ENCODE measurements at places on chromosomes 2 and 18. TPM values are rescaled to one million over a fixed set of nuclear protein-coding genes. Genes with fewer than 3 reads are reported as not detected.

- H3K27me3 ChIP-seq, result no peaks in the 10 kb centered on the region
- DNase-seq, result no peak
- no peak overlapping the region for H3K27ac ChIP-seq
- no peaks in the 10 kb centered on the region for H3K4me1 ChIP-seq
- no peak overlapping the region for H3K4me3 ChIP-seq
These were observed 54.4 kb downstream of the STK39 start for GRCh38 chr2:168192839-168193616.

- DNase-seq, result no peak
- no peak overlapping the region for H3K27ac ChIP-seq
- no peak overlapping the region for H3K4me3 ChIP-seq
- H3K36me3 ChIP-seq, result no peaks in the 10 kb centered on the region
- H3K4me1 ChIP-seq, result no peaks in the 10 kb centered on the region
These were observed 88.4 kb downstream of the NYAP2 start for GRCh38 chr2:225487878-225488416.

GRCh38 chr18:34809451-34810072, 99.5 kb downstream of the DTNA start:
- H3K36me3 ChIP-seq, result no peaks in the 10 kb centered on the region
- H3K27ac ChIP-seq, result peak overlapping the region; percentile 45
- H3K4me3 ChIP-seq, result no peak overlapping the region

- H3K36me3 ChIP-seq, result no peaks in the 10 kb centered on the region
- H3K27me3 ChIP-seq, result no peaks in the 10 kb centered on the region
- no peaks in the 10 kb centered on the region for H3K4me1 ChIP-seq
- no peak for DNase-seq
- H3K4me3 ChIP-seq, result no peak overlapping the region
These were observed 47.5 kb upstream of the ASB1 start for GRCh38 chr2:238379096-238379810.

The TUBA3D gene
- 30.3 TPM for total RNA-seq

GRCh38 chr2:120949027-120949956, 213.6 kb downstream of the GLI2 start:
- H3K4me3 ChIP-seq, result no peak overlapping the region
- no peaks in the 10 kb centered on the region for H3K4me1 ChIP-seq
- no peak for DNase-seq
- no peaks in the 10 kb centered on the region for H3K27me3 ChIP-seq

DNA sequence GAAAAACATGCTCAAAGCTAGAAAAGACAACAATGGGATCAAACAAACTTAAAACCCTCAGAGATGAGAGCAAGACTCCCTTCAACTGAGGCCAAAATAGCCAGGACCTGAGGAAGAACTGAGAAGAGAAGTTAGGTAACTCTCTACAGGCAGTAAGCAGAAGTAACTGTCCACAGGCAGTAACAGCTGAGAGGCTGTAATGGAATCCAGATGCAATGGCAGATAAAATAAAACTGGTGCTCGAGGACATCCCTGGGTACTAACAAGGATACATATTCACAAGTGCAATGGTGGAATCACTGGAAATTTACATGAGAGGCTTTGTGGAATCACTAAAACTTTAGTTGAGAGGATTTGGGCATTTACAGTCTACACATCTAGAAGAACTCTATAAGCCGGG, 30.4 kb upstream of the C2orf66 start:
- no peak for DNase-seq
- H3K4me1 ChIP-seq, result no peaks in the 10 kb centered on the region
- no peaks in the 10 kb centered on the region for H3K36me3 ChIP-seq
- no peak overlapping the region for H3K4me3 ChIP-seq

- no peaks in the 10 kb centered on the region for H3K27me3 ChIP-seq
- no peak overlapping the region for H3K27ac ChIP-seq
- no peak overlapping the region for H3K4me3 ChIP-seq
- H3K4me1 ChIP-seq, result no peaks in the 10 kb centered on the region
- no peak for DNase-seq
These were observed 285.5 kb downstream of the MREG start for GRCh38 chr2:215727507-215728503.

All from uterus (tissue), 4 donors.